ENCODE measurements at places on chromosomes 5 and 9.
A peak's percentile ranks its signal among the peaks of the same experiment; 100 is the strongest.

- DNase-seq, result peak; percentile 90
These were observed 370.0 kb upstream of the POU5F2 start for GRCh38 chr5:94111209-94112004.

DNA sequence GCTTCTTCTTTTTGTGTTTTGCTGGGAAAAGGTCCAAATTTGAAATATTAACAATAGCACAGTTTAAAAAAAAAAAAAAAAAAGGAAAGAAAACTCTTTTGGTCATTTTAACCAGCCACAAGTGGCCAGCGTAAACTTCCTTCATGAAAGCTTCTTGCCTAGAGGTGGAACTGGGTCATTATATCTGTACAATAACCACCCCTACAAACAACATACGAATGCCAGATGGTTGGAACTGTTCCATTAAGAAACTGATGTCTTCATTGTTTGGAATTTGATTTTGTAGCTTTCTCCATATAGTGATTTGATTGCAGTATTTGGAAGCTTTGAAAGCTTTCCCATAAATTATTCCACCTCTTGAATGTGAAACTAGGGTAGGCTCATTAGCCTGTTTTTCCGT lies 18.3 kb upstream of the LPAR1 start:
- DNase-seq, result no peak

- DNase-seq, result no peak
These were observed 58.1 kb downstream of the ADRB2 start for GRCh38 chr5:148884339-148885020.

GRCh38 chr5:58156973-58157701 lies 302.7 kb downstream of the PLK2 start:
- DNase-seq, result peak; percentile 26

Measured in NCI-H774 (cell line).